ENCODE measurements at places on chromosomes 4 and X.

DNA sequence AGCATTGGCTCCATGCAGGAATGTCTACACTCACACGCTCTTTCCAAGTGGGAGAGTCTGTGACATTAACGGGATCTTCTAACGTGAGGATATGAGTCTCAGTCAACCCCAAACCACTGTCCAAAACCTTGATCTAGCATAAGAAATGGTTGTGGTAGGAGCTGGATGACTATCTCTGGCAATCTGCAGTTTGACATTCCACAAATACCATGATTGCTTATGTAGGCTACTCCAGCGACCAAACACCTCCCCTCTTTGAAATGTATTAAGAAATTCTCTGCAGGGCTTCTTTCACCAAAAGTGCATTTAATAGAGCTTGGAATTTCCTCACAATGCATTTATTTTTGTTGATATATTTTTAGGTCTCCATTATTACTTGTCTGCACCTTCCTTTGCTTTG is 14.1 kb upstream of the STX18 start:
- no peak for DNase-seq

DNA sequence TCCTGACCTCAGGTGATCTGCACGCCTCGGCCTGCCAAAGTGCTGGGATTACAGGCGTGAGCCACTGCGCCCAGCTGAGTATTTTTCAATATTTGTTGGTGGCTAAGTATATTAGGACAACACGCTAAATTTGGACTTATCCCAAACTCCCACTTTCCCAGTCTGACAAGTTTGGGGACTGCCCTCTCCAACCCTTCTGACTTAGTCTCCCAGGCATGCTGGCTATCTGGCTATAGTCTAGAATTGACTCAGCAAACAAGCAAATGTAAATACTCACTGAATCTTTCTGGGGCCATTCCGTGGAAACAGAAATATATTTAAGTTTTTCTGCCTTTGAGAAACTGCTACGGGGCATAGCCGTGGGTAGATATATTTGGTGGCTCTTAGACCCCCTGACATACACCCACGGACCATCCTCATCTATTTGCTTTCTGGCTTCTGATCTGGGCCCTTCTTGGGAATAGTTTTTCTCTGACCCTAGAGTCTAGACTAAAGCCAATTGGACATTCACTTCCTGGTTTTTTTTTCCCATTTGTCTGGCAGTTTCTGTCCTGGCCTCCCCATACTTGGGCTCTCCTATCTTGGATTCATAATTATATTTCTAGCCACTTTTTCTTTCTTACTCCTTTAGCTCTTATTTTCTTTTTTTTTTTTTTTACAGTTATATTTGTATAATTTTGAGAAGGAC is 11.3 kb upstream of the DOCK11 start:
- DNase-seq: no peak

DNA sequence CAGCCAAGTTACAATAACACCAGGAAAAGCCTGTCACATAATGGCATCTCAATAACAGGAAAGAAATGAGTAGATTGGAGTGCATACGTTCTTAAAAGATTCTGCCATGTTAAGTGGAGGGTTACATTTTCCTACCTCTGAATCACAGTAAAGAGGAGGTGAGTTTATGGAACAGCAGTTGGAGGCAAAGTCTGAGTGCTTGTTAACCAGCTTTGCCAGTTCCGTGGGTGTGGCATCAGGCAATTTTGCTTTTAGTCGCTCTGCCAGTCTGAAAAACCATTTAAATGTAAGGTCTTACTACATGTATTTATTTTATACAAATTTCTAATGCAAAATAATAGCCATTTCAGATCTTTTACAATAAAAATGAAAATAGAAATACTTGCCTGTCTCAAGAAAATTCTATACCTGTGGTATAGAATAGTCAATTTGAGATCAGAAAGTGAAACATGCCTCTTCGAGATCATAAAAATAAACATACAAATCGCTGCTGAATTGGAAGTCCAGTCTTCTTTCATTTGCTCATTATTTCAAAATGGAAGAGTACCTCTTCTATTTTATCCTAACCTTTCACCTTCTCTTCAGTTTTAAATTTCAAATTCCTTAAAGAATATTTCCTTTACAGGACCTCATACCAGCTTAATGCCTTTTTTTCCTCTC is 31.4 kb downstream of the GC start:
- no peak for DNase-seq

GRCh38 chrX:13256603-13257002 is 63.2 kb downstream of the ATXN3L start:
- no peak for DNase-seq

- DNase-seq: no peak
These were observed 615.4 kb upstream of the SMIM31 start for GRCh38 chr4:164138521-164138920.

DNA sequence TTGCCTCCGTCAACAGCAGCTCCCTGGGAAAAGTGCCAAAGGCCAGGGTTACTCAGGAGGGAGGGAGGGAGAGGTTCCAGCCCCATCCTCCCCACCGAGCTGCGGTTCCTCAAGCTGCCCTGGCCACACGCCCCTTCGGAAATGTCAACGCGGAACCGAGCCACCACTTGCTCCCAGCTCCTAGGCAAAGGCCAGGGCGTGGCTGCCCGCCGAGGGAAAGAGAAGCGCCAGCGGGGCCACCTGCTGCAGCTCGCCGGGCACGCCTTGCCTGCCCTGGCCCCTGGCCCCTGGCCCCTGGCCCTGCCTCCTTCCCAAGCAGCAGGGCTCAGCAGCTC is 15.3 kb downstream of the SLC6A8 start:
- DNase-seq: no peak

DNA sequence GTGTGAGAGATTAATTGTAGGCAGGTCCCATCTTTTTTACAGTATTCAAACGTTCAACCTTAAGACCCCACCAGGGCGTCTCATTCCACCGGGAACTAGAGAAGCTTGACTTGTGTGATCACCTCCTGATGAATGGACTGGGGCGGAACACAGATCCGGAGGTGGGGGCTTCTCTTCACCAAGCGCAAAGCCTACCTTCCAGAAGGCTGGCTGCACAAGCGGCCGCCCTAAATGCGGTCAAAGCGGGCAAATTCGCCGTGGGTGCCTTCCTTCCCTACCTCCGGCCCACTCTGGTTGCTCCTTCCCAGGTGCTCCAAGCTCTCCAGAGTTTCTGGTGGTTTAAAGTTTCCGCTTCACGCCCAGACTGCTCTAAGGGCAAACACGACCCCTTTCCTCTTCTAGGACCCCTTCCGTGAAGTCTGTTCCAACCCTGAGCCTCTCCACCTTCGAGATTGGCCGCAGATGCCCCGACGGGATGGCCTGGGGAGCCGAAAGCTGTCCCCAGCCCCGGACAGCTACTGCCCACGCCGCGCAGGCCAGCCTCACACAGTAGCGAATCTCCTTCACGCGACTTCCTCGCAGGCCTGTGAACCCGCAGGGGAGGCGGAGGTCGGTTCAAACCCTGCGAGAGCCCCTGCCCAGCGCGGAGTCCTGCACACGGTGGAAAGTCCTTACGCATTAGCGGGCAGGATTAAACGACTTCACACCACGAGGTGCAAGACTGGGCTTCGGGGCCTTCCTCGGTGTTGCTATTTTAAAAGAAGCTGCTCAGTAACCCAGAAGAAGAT is 1.6 kb upstream of the WWC2 start:
- no peak for DNase-seq

- no peak for DNase-seq
These were observed 29.2 kb upstream of the NPY2R start for GRCh38 chr4:155179216-155179615.

GRCh38 chrX:1581132-1581531 is 10.3 kb upstream of the AKAP17A start:
- DNase-seq: peak; percentile 52

- no peak for DNase-seq
These were observed 7.6 kb upstream of the DLG3 start for GRCh38 chrX:70437011-70437410.

DNA sequence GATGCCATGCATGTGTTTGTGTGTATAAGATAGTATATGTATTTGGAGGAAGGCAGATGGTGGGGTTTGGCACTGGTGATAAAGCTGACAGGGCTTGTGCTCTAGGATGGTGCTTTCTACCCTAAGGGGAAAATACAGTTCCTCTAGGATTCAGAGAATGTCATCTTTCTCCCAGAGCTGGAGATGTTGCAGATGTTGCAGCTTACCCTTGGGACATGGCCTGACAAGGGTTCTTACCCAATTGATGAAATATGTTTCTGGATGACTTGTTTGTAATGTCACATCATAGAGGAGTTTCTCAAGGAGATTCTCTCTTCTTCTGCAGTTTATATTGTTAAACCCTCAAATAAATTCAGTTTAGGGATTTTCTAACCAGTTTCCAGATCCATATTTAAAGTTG is 52.5 kb upstream of the PITX2 start:
- DNase-seq: no peak

GRCh38 chr4:107708225-107708624 is 11.8 kb downstream of the PAPSS1 start:
- no peak for DNase-seq

GRCh38 chrX:118855681-118856310 is 32.2 kb downstream of the ZCCHC12 start:
- no peak for DNase-seq

DNA sequence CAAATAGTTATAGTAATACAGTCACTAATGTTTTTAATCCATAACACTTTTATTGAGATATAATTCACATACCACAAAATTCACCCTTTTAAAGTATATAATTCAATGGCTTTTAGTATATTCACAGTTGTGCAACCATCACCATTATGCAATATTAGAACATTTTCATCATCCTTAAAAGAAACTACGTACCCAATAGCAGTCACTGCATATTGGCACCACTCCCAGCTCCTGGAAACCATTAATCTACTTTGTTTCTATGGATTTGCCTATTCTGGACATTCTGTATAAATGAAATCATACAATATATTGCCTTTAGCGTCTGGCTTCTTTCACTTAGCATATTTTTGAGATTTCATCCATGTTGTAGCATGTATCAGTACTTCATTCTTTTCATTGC is 99.3 kb downstream of the AMMECR1 start:
- peak; percentile 12 for DNase-seq

GRCh38 chr4:125323654-125324053 is 8.9 kb downstream of the FAT4 start:
- DNase-seq: no peak

DNA sequence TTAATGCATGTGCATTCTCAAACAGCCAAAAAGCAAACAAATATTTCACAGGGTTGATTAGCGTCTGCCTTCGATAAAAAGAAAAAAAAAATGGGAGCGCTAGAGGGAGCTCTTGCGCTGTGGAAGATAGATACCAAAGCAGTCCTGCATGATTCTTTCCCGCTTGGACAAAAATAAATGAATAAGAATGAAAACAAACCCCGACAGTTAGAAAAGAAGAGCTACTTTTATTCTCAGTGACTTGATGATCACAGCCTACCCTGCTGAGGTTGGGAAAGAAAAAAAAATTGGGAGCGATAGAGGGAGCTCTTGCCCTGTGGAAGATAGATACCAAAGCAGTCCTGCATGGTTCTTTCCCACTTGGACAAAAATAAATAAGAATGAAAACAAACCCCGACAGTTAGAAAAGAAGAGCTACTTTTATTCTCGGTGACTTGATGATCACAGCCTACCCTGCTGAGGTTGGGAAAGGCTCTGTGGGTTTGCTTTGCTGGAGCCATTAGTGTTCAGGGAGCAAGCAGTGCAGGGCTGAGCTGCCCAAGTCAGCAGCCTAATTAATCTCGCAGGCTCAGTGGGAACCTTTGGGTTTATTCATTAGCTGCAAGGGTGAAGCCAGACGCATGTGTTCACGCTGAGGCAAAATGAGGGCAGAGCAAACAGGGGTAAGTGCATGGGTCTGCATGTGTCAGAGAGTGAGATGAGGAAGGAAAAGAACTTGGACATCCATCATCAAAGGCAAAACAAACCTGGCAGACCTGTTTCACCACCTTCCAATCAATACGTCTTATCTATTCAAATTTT is 249.3 kb upstream of the PRKX start:
- peak; percentile 1 for DNase-seq

- no peak for DNase-seq
These were observed 186.6 kb downstream of the CPEB2 start for GRCh38 chr4:15188605-15189539.

- DNase-seq: no peak
These were observed 509.3 kb downstream of the CENPC start for GRCh38 chr4:67035986-67036385.

- no peak for DNase-seq
These were observed 90.6 kb downstream of the ZNF518B start for GRCh38 chr4:10366628-10367027.

DNA sequence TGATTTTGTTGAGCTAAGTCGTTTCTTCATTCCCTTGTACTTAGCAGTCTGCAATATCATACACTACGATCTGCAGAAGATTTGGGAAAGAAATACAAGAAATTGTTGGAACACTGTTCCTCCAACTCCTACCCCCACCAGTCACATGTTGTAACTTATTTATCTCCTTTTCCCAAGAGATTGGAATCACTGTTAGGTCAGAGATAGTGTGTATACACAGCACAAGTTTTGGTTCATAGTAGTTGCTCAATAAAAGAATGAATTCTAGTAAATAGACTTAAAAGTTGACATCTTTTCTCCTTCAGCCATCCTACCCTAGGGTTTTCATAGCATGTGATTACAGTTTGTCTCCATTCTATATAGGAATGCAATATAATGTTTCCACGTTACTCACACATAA is 68.8 kb downstream of the ARFIP1 start:
- DNase-seq: no peak

GRCh38 chr4:31715302-31715701 is 995.1 kb downstream of the PCDH7 start:
- DNase-seq: no peak

GRCh38 chr4:122787940-122788339 is 38.7 kb upstream of the FGF2 start:
- DNase-seq: no peak

- no peak for DNase-seq
These were observed 669 bp downstream of the TMEM150C start for GRCh38 chr4:82560853-82561785.

GRCh38 chr4:47686294-47686872 is 151.5 kb downstream of the CORIN start:
- DNase-seq: peak; percentile 69

GRCh38 chr4:182179751-182180150 is 63.5 kb upstream of the TENM3 start:
- no peak for DNase-seq

- DNase-seq: no peak
These were observed 94.0 kb upstream of the RBPJ start for GRCh38 chr4:26226629-26227376.

DNA sequence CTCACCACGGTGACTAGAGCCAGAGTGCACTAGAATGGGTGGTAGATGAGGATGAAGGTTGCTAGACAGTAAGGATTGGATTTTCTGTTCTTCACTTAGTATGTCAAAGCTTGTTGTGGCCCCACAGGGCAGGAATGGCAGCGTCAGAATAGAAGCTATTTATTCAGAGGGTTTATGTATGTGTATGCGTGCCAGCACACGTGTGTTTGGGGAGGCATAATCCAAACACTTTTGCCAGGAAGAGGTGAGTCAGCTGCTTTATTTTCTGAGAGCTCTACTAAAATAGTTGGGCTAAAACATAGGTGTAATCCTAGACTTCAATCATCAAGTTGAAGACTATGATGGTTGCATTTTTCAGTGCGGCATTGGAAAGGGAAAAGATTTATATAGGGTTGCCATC is 1.2 kb upstream of the MAGEE2 start:
- no peak for DNase-seq

- DNase-seq: no peak
These were observed 28.7 kb upstream of the FAM9B start for GRCh38 chrX:9062641-9063040.

- DNase-seq: no peak
These were observed 68.4 kb upstream of the BMPR1B start for GRCh38 chr4:94689155-94689860.

All from AML-193 (cell line).